Mucosa of gallbladder (tissue), 1 donor: ENCODE measurements at places on chromosomes 3 and 15. TPM values are rescaled to one million over a fixed set of nuclear protein-coding genes. Genes with fewer than 3 reads are reported as not detected.

DNA sequence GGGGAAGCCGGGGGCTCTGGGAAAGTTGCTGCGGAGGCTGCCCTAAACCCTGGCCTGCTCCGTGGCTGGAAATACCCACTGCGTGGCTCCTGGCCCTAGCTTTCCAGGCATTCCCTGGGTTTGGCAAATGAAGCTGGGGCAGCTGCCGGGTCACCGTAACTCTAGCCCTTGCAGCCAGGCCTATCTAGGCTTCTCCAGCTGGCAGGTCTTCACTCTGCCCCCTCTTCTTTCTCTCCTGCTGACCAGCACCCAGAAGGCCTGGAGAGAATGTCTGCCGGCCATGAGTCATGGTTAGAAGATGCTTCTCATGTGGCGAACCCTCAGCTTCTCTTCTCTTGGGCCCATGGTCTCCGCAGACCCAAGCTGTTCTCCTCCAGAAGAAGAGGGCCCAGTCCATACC, 5.6 kb upstream of the DLL4 start:
- DNase-seq, result no peak

DNA sequence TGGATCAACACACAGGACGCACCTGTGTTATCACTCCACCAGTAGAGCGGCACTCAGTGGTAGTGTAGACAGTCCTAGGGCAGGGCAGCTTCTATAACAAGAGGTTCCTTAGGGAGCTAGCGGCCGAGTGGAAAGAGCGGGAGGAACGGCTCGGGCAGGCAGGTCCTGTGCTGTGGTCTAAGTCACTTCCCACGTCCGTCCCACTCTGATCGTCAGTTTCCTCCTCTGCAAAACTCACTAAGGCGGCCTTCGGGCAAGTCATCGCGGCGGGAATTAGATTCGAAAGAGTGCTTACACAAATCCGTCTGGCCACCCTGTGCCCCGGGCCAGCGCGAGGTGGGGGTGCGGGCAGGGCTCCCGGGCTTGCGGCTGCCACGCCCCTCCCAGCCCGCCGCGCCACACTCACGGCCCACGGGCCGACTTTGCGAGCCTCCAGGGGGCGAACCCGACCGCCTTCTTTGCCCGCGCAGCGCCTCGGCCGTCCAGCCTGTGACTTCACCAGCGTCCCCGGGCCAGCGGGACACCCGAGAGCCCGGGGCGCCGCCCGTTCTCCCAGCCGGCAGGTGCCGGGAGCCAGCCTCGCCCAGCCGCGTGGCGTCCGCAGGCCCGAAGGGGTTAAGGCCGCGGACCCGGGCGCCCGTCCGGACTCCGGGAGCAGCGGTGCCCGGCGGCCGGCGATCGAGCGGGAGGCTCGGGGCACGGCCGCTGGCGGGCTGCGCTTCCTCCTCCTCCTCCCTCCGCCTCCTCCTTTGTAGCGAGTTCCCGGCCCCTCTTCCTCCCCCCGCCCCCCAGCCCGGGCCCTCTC, 416 bp upstream of the CORO2B start:
- peak; percentile 57 for DNase-seq

DNA sequence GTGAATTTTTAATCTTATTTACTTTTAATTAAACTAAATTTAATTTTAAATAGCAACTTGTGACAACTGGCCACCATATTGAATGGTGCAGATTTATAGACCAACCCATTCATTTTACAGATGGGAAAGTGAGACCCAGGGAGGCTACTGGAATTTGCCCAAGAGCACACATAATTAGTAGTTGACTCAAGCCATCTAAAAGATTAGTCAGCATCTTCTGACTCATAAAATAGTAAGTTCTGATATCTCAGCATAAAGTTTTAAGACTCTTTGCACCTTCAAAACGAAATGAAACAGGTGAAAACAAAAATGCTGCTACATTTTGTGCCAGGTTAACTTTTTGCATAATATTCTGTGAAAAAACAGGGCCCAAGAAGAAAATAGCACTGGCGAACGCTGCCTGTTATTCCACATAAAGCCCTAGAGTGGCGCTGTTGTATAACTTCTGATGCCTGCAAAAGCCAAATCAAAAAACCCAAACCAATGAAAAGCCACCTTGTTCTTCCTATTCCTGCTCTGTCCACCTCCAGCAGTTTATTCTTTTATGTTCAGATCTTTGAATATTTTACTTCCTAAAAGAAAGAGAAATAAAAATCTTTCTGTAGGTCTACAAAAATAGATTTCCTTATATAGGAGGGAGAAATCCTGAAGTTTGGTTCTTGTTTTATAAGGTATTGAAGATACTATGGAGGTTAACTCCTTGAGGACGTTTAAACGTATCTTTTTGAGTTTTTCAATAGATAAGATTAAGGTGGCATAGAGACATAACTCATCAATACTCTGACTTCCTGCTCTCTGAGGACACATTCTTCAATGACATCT, 62.8 kb downstream of the OTOL1 start:
- DNase-seq, result no peak

GRCh38 chr15:85116925-85117646, 135.4 kb downstream of the PDE8A start:
- DNase-seq, result no peak

DNA sequence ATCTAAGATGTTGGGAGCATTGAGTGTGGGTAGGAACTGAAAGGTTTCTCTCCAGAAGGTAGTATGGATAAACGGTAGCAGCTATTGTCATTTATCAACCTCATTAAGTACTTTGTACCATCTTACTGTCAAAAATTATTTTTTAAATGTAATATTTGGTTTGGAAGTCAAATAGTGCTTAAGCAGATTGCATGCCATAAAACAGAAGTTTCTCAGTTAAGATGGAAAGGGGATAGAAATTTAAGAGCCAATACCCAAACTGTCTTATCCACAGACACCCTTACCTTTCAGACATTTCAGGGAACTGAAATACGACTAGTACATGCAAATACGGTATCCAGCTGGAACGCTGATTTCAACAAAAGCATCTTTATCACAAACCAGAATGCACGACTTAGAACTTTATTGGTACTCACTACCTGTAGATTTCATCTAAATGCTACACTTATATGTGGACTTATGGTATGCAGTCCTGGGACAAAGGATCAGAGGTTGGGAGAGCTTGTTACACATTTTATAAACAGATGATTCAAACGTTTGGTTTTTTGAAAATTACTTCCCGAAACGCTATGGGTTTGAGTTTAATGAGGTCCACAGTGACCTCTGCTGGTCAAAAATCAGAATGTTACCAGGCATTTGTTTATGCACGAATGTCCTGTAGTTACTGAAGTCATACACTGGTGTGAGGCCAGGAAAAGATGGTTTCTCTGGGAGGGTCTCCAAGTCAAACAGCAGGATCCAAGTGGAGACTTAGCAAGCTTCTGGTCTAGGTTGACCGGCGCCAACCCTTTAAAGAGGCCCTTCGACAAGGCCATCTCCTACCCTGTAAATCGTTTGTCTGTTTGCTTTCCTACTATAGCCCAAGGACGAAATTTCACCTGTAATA, 45.7 kb upstream of the DUT start:
- DNase-seq, result peak; percentile 67

DNA sequence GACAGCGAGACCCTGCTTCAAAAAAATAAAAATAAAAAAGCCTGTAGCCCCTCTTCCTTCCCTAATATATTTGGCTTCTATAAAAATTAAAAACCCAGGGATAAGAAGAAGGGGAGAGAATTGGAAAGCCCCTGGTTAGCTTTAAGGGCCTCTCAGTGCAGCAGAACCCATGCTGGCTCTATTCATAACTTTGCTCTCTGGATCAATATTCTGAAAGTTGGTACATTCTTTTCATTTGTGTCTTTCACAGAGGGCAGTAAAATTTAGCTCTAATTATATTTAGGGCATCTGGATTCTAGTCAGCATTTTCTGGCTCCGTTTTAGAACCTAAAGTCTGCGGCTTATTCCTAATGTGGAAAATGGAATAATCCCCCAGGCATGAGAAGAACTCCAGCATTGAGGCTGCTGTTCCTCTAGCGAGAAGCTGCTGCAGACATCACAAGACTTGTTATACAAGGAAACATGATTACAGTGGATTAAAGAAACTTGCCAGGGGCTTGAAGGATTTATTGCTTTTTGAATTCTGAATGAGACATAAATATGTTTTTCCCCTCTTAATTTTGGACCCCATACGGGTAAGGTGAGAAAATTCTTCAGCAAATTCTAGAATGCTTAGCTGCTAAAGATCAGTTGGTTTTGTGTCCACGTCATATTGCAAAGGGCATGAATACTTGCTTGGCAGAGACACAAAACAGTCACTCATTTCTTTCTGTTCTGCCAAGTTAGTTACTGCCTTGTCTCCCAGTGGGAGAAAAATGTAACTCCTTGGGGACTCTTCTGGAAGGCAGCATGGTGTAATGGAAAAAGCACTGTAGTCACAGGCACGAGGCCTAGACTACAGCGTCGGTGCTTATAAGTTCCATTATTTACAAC, 177.7 kb downstream of the VGLL4 start:
- peak; percentile 47 for DNase-seq

Gene EXD1
- total RNA-seq, result 0.12 TPM

DNA sequence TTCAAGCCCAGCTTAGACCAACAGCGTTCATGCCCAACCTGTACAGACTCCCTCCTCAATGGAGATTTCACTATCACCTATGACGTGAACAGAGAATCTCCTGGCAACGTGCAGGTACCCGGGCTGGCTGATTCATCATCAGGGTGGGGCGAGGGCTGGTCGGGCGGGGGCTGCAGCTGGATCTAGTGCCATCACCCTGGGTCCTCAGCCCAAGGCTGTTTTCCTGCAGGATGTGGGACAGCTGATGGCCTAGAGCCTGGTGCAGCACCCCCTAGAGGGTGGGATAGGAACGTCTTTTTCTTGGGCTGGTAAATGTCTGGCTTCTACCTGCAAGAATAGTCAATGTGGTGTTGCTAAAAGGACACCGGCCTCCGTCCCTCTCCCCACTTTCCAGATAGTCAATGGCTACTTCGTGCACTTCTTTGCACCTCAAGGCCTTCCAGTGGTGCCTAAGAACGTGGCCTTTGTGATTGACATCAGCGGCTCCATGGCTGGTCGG, 4.4 kb downstream of the ITIH3 start:
- no peak for DNase-seq

DNA sequence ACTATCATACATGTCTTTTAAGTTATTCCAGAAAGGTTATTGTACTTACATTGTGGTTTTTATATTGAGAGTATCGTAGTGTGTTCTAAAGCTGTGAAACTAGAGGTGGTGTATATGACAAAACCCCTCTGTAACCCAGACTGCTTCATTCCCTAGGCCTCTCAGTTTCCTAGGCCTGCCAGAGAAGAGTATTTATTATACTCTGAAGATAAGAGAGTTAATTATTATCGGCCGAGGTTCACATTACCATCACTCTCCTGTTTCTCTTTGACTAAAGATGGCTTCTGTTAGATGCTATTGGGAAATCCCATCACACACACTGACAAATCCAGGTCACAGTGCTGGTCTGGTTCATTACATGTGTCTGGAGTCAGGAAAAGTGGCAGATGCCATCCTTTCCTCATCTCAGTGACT, 20.5 kb downstream of the EXOSC7 start:
- DNase-seq, result no peak

Gene STRC
- 1.6 TPM for total RNA-seq

DNA sequence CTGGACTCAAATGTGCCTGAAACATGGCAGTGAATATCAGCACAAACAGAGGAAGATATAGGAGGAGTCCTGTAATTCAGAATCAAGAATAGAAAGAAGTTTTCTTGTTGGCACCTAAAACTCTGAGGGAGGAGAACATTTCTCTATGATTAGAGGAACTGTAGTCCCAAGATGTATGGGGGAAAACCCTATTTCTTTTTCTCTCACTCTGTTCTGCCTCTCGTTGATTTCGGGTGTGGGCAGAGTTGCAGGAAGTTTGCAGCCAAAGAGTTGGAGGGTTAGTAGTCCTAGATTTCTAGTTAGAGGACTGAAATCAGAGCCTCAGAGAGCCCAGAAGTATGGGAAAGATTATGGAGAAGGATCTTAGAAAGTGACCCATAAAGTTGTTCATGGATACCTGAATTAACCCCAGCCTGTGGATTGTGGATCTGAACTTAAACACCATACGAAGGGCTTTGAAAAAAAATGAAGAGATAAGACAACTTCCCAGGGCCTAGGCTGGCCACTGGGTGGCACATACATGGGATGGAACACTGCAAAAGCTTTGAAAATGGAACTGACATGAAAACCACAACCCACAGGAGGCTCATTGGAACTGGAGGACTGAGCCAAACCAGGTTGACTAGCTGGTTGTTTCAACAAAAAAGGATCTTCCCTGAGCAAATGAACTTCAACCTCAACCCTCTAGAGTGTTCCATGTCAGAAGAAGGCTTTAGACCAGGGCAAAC, 34.6 kb downstream of the FMN1 start:
- no peak for DNase-seq

Gene ACTRT3
- 1.6 TPM for total RNA-seq

- no peak for DNase-seq
These were observed 124.5 kb downstream of the THSD4 start for GRCh38 chr15:71239592-71240364.

- DNase-seq, result no peak
These were observed 17.8 kb upstream of the MAP4 start for GRCh38 chr3:48034000-48034516.

DNA sequence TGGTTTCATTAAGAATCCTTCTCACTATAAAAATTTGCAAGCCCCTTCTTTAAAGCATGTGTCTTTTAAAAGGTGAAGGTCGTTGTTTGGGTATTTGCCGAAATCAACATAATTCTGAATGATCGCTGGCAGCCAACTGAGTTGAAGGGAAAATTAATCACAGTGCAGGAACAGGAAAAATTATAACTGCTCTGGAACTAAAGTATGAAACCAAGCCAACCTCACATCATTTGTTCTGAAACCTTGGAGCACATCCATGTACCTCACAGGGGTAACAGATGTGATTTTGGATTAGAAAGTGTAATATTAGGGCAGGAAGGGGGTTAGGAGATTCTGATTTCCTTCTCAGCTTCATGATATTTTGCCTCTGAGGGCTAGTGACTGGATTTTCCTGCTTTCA, 52.2 kb upstream of the PTX3 start:
- no peak for DNase-seq

DNA sequence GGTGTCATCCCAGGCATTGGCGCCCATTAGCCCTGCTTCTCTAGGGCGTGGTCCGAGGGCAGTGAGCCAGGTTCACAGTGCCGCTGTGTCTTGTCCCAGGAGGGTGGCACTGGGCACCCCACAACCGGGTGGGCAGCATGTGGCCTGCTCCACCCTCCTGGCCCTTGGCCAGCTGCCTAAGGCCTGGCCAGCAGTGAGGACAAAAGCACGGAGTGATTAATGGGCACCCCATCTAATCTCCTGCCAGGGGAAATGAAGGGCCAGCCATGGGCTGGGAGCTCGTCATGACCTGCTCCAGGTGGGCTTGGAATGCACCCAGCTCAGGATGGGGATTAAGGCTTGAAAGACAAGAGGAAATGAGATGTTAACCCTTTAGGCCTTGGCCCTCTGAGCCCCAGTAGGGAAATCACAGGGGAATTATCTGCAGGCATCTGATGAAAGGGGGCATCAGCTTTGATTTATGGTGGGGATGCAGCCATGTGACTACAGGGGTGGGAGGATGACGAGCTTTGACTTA, 5.2 kb downstream of the THSD4 start:
- no peak for DNase-seq

Gene RPL22L1
- total RNA-seq, result 16.3 TPM
